ENCODE measurements at places on chromosomes 5 and 9. TPM values are rescaled to one million over a fixed set of nuclear protein-coding genes. Genes with fewer than 3 reads are reported as not detected.

The BTNL8 gene
- 0.58 TPM for polyA plus RNA-seq

The SIL1 gene
- polyA plus RNA-seq: 52.1 TPM

The REEP2 gene
- 7.2 TPM for polyA plus RNA-seq

The NXNL2 gene
- 2.1 TPM for polyA plus RNA-seq

DNA sequence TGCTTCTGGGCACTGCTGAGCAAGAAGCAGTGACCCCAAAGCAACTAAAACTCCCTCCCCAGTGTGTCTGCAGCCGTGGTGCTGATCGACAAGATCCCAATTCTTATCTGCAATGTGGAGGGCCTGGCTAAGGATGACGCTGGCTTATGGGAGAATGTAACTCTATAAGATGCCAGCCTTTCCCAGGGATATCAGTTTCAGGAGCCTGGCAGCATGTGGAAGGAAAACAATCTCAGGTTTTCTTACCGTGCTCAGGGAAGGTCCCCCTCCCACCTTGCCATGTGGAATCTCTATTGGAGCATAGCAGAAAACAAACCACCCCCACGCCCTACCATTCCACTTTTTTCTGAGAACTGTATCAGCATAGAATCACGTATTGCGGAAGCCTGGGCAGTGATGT, 87.7 kb upstream of the PTPN3 start:
- DNase-seq: peak; percentile 45

DNA sequence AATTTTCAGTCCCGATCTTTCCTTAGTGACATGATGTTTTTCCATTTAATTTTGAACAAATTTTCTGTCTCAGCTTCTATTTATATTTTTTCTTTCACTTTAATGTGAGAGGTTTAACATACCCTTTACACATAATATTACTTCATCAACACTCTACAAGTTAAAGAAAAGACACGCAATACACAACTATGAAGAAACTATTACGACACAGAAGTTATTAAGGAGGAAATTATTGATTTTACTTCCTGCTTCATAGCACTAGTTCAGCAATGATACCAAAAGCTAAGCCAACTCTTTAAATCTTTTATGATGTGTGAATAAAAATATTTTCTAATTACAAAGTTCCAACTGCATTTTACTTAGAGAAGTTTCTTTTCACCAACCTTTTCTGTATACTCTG, 432.3 kb upstream of the DAB2 start:
- no peak for DNase-seq

GRCh38 chr9:29456940-29457339, 1883.7 kb upstream of the C9orf72 start:
- DNase-seq: no peak

DNA sequence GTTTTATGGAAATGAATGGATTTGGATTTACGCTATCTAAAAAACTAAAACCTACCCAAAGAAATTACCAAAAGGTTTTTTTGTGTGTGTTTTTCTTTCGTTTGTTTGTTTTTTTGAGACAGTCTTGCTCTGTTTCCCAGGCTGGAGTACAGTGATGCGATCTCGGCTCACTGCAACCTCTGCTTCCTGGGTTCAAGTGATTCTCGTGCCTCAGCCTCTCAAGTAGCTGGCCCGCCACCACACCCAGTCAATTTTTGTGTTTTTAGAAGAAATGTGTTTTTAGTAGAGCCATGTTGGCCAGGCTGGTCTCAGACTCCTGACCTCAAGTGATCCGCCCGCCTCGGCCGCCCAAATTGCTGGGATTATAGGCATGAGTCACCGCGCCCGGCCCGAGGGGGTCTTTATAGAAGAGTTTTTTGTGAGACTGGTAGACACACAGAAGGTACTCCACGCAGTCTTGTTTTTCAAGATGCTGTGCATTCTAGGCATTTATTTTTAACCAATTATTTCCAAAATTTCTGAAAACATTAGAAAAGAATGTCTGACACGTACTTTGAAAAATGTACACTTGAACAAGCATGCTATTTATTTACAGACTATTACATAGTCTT, 75.7 kb downstream of the NR6A1 start:
- no peak for DNase-seq

GRCh38 chr9:16901590-16901989, 31.1 kb upstream of the BNC2 start:
- DNase-seq: no peak

DNA sequence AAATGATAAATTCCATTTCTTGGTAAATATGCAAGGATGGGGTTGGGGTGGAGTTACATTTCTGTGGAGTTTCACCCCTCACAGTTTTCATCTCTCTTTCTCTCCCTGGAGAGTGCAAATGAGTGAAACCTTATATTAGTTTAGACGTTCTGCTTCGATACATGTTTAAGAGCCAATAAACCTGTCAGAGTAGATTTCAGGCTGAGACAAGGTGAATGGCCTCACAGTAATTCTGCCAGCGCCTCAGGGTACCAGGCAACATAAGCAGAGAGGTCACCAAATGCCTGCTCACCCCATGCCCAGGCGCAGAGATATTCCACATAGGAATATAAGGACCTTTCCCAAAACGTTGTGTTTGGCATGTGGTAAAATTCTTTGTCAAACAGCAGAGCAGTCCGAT, 154.9 kb upstream of the VLDLR start:
- DNase-seq: peak; percentile 57

GRCh38 chr5:38707352-38708210, 138.2 kb upstream of the OSMR start:
- DNase-seq: no peak

- no peak for DNase-seq
These were observed 20.6 kb downstream of the EDIL3 start for GRCh38 chr5:84364043-84364442.

DNA sequence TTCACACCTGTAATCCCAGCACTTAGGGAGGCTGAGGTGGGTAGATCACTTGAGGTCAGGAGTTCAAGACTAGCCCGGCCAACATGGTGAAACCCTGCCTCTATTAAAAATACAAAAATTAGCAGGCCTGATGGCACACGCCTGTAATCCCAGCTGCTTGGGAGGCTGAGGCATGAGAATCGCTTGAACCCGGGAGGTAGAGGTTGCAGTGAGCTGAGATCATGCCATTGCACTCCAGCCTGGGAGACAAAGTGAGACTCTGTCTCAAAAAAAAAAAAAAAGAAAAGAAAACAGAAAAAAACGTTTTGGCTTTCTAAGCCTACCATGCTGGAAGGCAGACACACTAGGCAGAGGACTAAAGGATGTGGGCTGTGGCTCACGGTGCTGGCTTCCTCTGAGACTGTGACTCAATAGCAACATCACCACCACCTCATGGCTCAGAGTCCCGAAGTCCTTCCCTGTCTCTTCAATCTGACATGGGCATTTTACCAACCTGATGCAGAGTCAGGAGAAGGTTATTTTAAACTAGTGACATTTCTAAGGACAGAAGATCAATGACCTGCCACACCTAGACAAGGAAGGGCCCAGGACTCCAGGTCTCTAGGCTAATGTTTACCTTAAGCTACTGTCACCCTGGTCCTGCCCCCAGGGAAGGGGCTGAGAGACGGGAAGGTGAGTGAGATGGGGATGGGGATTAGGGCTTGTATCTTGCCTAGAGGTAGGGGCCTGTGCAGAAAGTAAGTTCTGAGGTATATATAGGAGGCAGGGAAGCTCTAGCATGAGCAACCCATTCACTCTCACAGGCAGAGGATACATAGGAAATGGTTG, 3.7 kb downstream of the ECSCR start:
- no peak for DNase-seq

GRCh38 chr9:134936346-134937163, 18.8 kb upstream of the FCN1 start:
- no peak for DNase-seq

GRCh38 chr5:40871177-40871576, 30.0 kb downstream of the CARD6 start:
- DNase-seq: no peak

DNA sequence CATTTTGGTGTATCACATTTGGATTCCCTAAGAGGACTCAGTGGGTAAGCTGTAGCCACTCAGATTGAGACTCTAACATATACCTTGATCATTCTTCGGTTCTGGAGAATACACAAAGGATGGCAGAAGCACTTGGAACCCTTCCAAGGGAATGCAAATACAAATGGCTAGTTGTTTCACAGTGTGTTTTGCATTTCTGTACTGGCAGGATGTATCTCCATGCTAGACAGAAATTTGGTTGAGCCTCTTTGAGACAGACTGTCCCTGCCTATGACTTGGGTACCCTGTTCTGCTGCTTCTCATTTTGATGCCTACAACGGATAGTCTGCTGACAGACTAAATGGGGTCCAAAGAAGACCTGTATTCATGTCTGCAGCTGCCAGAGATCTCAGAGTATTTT, 273.5 kb downstream of the TMEM38B start:
- DNase-seq: no peak

DNA sequence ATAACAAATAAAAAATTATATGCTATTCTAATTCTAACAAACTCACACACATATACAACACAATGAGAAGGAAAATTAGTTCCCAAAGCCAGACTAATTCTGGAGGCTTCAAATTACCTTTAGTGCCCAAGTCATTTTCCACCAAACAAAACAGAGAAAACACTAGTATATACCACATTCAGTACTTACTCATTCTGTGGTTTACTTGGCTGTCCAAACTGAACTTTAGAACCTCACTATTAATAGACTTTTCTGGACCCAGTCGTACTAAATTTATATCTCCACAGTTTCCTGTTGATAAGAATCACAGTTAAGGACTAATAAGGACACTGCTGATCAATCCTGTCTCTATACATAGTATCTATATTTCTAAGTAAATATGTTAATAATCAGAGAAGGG, 66.4 kb downstream of the SETX start:
- DNase-seq: no peak

GRCh38 chr5:10218658-10219057, 31.0 kb downstream of the ATPSCKMT start:
- no peak for DNase-seq

- DNase-seq: no peak
These were observed 153.5 kb upstream of the OR13F1 start for GRCh38 chr9:104350541-104350940.

Measured in right renal cortex interstitium (tissue), 3 donors.